ENCODE measurements at places on chromosomes 11 and 22.

- peak; percentile 25 for DNase-seq
Measured at GRCh38 chr22:19783586-19784383, 23.2 kb downstream of the TBX1 start.

GRCh38 chr22:44684506-44685383 is 17.3 kb upstream of the PRR5 start:
- DNase-seq: no peak

DNA sequence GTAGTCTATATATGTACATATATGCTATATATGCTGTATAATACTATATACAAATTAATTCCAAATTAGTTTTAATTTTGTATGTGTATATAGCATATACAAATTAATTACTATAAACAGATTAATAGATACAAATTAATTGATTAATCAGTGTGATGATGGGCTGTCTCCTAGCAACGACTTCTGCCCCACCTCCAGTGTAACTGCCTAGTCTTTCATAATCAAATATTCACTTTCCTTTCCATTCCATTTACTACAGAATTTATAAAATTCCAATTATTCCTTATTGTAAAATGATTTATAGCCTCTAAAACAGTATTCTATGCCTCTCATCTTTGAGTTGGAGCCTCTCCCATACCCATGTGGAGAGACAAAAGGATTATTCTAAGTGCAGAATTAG is 976 bp downstream of the HBD start:
- no peak for DNase-seq

DNA sequence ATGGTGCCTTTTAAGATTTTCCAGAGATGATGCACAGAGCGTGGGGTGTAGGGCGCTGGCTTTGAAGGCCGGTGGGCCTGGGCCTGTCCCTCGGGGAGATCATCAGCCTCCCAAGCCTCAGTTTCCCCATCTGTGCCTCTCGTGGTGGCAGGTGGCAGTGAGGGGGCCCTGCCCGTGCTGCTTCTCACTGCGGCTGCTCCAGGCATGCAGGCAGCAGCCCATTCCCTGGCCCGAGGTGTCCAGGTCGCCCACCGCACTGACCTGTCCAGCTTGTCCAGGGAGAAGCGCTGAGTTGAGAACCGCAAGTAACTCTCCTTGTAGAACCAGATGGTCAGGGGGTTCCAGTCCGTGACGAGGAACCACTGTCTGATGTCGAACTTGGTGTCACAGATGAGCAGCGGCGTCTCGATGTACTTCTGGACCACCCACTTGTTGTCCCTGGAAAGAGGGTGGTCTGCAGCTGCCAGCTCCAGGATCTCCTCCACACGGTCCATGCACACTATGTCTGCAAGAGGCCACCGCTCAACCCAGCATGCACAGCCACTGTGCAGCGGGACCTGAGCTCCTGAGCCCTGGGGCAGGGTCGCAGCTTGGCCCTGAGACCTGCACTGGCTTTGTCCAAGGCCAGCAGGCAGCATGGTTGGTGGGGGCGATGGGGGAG is 20.5 kb upstream of the IL17REL start:
- DNase-seq: no peak

DNA sequence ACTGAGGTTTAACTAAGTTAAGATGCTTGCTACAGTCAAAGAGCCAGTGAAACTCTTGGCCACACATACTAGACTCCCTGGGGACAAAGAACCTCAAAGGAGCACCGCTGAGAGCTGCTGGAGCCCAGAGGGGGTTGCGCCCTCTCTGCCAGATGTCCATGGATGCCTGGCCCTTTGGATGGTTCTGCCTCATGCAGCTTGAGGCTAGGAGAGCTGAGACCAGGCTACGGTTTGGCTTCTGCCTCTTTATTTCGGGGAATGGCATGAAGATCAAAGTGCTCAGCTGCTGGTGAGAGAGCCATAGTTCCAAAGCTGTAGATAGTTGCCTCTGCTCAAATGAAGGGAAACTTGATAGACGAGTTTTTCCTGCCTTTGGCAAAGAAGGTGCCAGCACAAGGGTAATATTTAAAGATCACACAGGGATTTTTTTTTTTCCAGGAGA is 43.0 kb downstream of the RASSF10 start:
- peak; percentile 41 for DNase-seq

DNA sequence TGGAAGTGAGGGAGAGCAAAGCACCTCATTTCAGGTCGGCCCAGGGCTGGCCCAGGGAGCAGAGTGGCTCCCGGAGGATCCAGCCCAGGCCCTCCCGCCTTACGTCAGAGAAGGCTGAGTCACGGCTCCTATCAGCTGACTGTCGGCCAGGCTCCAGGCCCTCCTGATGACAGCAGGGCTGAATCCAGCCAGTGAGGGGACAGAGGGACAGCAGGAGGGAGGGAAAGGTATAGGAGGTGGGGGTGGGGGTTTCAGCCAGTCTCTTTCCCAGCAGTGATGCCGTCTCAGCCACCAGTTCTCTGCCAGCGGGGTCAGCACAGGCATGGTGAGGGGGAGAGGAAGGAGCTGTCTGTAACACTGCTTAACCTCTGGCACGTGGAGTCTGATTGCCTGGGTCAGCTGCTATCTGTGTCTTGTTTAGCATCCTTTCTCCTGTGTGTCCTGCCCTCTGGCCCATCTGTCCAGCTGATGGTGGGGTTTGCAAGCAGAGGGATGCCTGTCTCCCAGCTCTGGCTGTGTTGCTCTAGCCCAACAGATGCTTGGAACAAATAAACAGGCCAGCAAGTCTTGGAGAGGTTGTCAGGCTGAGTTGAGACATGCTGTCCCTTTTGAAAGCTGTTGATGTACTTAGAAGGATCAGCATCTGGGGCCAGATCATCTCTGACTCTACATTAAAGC is 74.0 kb downstream of the ADAMTS15 start:
- no peak for DNase-seq

GRCh38 chr11:19524171-19524671 is 188.4 kb upstream of the NAV2 start:
- DNase-seq: no peak

GRCh38 chr22:17743661-17744411 is 30.4 kb downstream of the BID start:
- DNase-seq: no peak

- no peak for DNase-seq
Measured at GRCh38 chr11:133955945-133956421, 785 bp downstream of the IGSF9B start.

DNA sequence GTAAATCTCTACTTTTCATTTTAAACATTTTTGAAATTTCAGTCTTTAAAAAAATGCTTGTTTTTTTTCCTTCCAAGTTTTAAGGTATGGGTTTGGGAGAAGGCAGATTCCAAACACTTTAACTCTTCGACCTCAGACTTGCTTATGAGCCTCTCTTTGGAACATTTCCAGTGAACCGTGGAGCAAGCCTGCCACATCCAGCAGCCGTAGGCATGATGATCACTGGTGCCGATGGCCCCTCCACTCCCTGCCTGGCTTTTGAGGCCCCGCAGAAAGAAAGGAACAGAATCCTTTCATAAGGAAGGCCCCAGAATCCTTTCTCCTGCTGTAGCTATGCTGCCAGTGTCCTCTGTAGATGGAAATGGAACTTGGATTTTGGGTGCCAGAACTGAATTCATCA is 50.7 kb downstream of the BMAL1 start:
- peak; percentile 11 for DNase-seq

DNA sequence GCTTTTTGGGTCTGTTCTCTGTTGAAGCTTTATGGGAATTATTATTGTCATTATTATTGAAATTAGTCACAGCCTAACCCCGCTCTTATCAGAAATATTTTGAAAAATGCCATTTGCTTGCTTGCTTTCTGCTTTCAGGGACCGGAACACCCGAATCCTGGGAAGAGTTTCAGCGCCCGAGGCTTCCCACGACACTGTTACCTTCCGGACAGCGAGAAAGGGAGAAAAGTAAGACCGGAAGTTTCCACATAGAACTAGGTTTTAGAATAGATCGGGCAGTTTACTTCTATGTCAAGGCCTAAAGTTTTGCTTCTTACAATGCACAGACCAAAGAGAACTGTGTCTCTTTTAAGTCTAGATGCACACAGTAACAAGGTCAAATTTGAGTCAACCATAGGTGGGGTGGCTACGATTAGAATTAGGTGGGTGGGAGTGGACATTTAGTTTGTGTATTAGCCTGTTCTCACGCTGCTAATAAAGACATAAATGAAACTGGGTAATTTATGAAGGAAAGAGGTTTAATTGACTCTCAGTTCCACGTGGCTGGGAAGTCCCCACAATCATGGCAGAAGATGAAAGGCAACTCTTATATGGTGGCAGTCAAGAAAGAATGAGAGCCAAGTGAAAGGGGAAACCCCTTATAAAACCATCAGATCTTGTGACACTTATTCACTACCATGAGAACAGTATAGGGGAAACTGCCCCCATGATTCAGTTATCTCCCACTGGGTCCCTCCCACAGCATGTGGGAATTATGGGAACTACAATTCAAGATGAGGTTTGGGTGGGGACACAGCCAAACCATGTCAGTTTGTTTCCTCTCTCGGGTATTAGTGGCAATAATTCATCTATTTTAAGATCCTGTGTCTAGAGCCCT is 12.9 kb downstream of the MPEG1 start:
- no peak for DNase-seq

GRCh38 chr11:85945296-85945695 is 90.1 kb downstream of the CCDC83 start:
- DNase-seq: no peak

DNA sequence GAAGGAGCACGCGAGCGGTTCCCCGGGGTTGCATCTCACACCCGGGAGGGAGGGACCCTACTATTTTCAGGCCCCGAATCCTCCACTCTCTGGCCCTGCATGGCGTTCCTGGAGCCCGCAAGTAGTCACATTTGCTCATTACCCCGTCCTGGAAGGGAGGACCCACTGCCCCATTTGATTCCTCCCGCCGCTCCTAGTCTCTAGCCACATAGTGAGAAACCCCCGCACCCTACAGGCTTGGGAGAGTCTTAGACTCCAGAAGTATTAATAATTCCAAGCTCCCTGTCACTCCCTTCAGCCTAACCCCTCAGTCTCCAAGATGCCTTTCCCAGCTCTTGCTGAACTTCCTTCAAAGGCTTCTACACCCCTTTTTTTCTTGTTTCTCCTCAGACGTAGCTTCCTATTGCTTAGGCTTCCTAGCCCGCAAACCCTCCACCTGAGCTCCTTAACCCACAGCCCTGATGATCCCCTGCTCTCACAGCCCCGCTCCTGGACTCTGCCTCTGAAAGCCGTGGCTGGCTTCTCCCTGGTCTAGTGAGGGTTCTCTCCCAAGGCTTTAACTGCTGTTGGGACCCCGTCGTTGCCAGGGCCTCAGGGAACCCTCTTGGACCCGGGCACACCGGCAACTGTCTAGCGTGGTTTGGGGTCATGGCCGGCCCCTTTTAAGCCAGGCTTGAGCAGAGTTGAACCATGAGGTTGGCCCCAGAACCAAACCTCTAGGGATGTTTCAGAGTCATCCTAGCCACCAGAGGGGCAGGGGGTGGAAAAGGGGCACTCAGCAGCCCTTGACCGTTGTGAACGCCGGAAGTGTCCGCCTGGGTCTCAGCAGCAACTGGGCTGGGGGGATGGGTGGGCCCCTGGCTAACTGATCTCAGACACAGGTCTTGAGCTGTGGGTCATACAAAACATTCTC is 862 bp downstream of the GGA1 start:
- DNase-seq: no peak

DNA sequence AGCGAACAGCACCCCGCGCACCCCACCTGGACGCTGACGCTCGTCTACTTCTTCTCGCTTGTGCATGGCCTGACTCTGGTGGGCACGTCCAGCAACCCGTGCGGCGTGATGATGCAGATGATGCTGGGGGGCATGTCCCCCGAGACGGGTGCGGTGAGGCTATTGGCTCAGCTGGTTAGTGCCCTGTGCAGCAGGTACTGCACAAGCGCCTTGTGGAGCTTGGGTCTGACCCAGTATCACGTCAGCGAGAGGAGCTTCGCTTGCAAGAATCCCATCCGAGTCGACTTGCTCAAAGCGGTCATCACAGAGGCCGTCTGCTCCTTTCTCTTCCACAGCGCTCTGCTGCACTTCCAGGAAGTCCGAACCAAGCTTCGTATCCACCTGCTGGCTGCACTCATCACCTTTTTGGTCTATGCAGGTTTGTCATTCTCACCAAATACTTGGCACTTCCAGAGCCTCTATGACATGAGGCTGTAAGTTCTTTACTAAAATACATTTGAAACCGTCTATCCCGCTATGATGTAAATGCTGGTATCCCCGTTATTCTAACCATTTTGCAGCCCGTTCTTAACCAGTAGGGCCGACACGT is 535 bp downstream of the AQP11 start:
- peak; percentile 68 for DNase-seq
